ENCODE measurements at places on chromosomes 5 and 9. TPM values are rescaled to one million over a fixed set of nuclear protein-coding genes. Genes with fewer than 3 reads are reported as not detected.

GRCh38 chr5:180128671-180129261 lies 57.2 kb upstream of the RNF130 start:
- no peak for DNase-seq

Gene SLC34A1
- not detected for total RNA-seq

Gene ZFP2
- total RNA-seq, result 1.1 TPM

GRCh38 chr5:114179134-114179533 lies 182.7 kb upstream of the KCNN2 start:
- no peak for DNase-seq

DNA sequence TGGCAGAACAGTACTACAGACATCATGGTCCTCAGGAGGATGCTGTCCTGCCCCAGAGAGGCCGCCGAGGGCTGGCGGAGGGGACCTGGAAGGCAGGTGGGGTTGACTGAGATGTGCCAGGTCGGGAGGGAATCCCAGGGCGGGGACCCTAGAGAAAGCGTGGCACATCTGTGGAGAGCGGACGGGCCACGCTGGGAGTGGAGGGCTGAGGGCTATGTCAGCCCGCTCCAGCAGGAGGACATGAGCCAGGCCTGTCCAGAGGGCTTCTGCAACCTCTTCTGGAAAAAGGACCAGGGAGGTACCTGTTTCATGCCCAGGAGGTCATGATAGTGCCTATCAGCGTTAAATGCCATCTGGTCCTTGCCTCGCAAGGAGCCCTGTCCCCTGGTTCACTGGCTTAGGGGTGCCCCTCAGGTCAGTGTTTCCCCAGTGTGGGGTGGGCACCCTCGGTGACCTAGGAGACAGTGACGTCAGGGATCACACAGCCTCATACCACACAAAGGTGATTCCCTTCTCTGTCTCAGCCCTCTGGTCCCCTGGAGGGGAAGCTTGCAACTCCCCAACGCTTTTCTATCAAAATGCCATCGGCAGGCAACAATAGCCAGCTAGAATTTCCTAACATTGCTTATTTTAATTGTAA lies 103.6 kb upstream of the IER5L start:
- no peak for DNase-seq

Gene WDR31
- 1.6 TPM for total RNA-seq

GRCh38 chr5:139426203-139426885 lies 13.0 kb downstream of the DNAJC18 start:
- DNase-seq, result peak; percentile 76

GRCh38 chr9:91954841-91955471 lies 4.9 kb upstream of the ROR2 start:
- DNase-seq, result peak; percentile 86

Gene DMRT3
- total RNA-seq, result not detected

Gene SLC36A3
- not detected for total RNA-seq

- DNase-seq, result peak; percentile 85
These were observed 34.3 kb downstream of the MTMR12 start for GRCh38 chr5:32278406-32278805.

- DNase-seq, result no peak
These were observed 176.2 kb downstream of the SEC61B start for GRCh38 chr9:99398241-99398640.

- no peak for DNase-seq
These were observed 439.1 kb downstream of the NR2F1-AS1 start for GRCh38 chr5:93141969-93142368.

- DNase-seq, result no peak
These were observed 301.1 kb downstream of the MAN2A1 start for GRCh38 chr5:109990723-109991359.

DNA sequence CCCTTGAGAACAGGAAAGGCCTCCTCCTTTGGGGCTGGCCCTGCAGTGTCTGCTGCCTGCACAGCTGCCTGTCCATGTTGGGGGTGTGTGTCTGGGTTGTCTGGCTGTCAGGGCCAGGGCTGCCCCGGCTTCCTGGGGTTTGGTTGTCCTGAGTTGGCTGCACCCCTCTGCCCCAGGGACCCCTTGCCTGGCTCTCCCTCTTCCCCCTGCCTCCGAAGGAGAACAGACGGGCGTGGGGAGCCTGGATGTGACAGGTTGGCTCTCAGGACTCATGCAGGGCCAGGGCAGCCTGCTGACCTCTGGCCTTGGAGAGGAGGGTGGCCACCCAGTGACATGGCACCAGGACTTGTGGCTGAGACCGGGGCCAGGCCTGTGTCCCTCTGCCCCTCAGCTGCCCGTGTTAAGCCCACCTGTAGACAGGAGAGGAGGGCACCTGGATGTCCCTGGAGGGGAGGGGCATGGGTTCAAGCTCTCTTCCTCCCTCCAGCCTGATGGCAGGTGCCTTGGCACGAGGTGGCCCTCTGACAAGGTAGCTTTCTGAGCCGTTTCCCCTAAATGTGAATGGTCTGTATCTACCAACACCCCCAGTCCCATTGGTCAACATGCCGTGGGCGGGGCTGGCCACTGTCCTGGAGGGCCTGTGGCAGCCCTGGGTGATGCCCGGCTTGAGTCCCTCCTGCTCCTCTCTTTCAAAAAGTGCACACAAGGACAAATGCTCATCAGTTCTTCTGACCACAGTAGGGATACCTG lies 34.9 kb downstream of the WNK2 start:
- no peak for DNase-seq

GRCh38 chr5:82246960-82247574 lies 31.1 kb downstream of the RPS23 start:
- DNase-seq, result no peak

- no peak for DNase-seq
These were observed 1902.2 kb upstream of the C9orf72 start for GRCh38 chr9:29475471-29475870.

- DNase-seq, result no peak
These were observed 150.6 kb downstream of the COL23A1 start for GRCh38 chr5:178439493-178440180.

GRCh38 chr9:133428617-133429101 lies 6.5 kb downstream of the ADAMTS13 start:
- no peak for DNase-seq

GRCh38 chr5:78547731-78548615 lies 100.6 kb downstream of the LHFPL2 start:
- DNase-seq, result peak; percentile 68

DNA sequence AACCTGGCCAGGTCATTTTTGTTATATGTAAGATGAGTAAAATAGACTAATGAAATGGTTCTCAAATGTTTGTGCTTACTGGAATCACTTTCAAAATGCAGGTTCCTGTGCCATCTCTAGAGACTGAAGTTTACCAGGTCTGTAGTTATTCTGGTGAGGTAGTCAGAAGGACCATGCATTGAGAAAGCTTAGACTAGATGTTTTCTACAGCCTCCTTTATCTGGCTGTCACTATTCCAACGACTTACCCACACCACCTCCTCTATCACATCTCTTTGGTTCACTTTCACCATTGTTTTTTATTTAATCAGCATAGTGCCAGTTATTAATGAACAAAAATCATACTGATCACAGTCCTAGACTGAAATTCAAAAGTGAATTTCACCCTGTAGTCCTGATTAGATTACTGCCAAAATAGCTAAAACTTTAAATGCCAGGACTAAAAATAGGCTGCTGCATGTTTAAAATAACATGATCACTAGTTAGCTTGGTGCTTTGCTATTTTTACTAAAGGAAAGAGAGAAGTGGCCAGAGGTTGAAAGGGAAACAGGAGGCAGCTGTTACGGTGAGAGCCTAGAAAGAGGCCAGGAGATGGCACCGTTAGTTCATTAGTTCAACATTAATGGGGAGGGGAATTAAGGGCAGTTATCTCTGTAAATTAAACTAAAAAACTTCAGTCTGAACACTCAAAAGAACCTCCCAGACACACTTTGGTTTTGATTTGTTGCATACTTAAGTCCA lies 13.9 kb upstream of the FNIP1 start:
- no peak for DNase-seq

DNA sequence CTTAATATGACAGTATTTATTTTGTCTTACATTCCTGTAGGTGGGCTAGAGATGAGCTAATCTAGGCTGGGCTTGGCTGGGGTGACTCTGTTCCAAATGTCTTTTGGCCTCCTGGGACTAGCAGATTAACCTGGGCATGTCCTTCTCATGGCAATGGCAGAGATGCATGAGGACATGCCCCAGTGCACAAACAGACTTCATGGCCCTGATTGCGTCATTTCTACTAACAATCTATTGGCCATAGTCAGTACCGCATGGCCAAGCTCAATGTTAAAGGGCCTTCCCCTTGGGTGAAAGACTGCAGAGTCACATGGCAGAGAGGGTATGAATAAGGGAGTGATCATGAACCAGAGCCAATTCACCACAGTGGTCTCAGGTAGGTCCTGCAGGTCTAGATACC lies 313.4 kb downstream of the MSX2 start:
- DNase-seq, result no peak

GRCh38 chr5:176915906-176916305 lies 16.8 kb upstream of the HK3 start:
- peak; percentile 14 for DNase-seq

DNA sequence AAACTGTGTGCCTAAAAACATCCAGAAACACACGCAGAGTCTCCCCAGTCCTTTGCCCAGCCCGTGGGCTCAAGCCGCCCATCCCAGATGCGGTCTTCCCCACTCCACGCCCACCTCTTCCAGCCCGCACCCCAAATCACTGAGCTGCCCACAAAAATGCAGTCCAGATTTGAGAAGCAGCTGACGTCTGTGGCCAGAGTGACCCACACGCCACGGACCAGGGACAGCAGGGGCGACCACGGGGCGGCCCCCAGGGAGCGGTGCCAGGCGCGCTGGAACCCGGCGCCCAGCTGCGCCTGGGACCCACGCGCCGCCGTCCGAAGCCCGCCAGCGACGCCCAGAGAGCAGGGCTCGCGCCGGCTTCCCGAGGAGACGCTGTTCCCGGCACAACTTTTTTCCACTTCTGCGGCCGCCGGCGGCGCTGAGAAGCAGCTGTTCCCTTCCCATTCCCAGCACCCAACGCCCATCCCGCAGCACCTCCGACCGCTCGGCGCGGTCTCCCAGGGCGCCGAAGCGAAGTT lies 674 bp downstream of the LHFPL2 start:
- DNase-seq, result peak; percentile 64

Gene ZBTB26
- total RNA-seq, result 6.5 TPM

Gene ANP32B
- total RNA-seq, result 78.3 TPM

DNA sequence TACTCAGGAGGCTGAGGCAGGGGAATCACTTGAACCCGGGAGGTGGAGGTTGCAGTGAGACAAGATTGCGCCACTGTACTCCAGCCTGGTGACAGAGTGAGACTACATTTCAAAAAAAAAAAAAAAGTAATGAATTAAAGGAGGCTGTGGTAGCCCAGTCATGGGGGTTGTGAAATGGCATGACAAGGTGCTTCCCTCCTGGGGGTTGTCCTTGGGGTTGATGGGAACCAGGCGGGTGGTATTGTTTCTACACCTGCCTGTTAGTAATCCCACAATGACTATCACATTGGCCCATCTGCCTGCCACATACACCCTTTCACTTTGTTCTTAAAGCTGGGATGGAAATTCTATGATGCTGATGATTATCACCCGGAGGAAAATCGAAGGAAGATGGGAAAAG lies 5.6 kb downstream of the IDNK start:
- DNase-seq, result no peak

- DNase-seq, result no peak
These were observed 320.2 kb downstream of the NFIB start for GRCh38 chr9:13993632-13994185.

DNA sequence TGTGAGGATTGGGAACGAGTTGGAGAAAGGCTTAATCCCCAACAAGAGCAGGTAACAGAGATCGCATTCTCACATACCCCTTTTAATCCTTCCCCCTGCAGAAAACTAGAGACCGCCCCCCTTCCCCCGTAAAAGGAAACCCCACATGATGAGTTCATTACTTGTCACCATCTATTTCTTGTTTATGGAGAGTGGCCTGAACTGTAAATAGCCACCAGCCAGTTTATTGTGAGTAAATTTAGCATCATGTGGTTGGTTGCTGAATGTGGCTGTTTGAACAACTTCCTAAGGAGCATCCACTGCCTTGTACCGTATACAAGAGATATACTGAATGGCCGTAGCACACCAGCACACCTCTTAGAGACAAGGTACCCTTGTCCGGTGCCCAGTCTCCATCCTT lies 62.1 kb downstream of the TJP2 start:
- no peak for DNase-seq

GRCh38 chr5:153584960-153585359 lies 94.5 kb downstream of the GRIA1 start:
- no peak for DNase-seq

Gene PCDHGB4
- total RNA-seq, result 13.6 TPM

- no peak for DNase-seq
These were observed 51.1 kb upstream of the MIER3 start for GRCh38 chr5:57002959-57003485.

DNA sequence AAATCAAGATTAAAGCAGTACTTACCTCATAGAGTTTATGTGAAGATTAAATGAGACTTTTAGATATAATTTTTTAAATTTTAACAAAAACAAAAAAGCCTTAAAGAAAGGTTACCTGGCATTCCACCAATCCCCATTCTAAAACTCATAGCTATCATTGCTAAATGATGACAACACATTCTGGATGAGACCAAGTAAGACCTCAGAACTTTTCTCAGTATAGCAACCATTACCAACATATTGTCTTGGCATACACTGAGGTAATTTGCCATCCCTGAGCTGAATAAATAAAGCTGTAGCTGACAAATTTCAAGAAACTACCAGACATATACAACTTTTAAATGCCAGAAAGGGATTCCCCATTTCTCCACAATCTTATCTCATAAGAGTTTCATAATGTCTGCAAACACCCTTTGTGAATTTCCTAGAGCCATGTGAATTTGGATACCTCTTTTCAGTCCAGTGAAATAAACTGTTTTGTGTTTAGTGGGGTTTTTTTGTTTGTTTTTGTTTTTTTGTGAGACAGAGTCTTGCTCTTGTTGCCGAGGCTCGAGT lies 29.5 kb downstream of the RANBP3L start:
- DNase-seq, result peak; percentile 36

- DNase-seq, result no peak
These were observed 60.5 kb downstream of the TNFSF8 start for GRCh38 chr9:114869845-114870244.

GRCh38 chr5:170571281-170571731 lies 67.5 kb downstream of the KCNIP1 start:
- DNase-seq, result peak; percentile 86

Gene ARID3C
- 0.16 TPM for total RNA-seq

DNA sequence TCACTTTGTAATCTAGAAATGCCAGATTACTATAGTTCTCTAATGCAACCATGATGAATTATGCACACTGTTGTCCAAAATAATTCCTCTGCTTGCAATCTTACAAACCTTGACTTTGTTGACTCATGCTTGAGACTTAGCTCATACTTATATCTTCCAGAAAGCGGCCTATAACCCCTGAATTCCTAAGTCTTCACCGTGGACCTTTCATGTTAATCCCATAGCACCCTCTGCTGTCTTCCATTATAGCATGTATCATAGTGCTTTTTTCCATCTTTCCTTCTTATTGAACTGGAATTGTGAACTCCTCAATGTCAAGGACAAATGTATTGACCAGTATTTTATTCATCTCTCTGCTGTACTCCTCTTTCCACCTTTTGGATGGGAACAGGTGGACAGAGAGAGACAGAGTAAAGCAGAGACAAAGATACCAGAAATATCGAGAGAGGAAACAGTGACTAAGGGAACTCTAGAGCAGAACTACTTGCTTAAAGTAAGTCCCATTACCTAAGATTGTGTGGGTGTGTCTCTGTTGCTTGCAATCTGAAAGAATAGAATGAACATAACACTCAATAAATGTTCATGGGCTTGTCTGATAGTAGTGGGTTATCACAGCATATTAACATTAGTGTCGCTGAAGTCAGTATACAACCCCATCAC lies 110.0 kb downstream of the LURAP1L start:
- DNase-seq, result peak; percentile 71

Measured in astrocyte (in vitro differentiated cells and primary cell).